ENCODE measurements at places on chromosomes 1 and 21.
A peak's percentile ranks its signal among the peaks of the same experiment; 100 is the strongest.

DNA sequence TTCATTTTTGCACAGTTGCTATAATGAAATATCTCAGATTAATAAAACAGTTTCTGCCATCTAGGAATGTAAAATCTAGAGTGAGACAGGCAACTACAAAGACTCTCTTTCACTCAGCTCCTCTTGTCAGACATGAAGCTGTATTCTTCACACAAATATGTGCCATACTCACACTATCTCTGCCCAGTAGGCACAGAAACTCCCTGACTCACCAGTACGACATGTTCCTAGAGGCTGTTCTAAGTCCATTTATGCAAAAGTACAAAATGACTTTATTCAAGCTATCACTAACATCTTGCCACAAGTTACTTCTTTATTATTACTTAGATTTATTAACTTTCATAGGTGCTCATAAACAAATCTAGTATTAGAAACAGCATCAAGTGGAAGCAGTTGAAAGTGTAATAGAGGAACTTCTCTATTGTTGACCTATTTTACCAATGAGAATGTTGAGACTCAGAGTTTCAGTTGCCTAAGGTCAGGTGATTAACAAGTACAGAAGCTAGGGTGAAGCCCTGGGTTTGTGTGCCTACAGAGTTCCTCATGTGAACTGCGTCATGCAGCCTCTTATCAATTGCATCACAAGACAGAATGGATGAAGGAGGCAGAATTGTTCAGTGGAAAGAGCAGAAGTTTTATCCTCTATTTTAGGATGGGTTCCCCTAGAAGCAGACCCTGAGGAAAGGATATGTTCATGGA lies 98.9 kb downstream of the RGS2 start:
- no peak for DNase-seq

- DNase-seq = no peak
Observed at GRCh38 chr1:152681616-152682015, 4.3 kb upstream of the LCE2B start.

- DNase-seq = no peak
Observed at GRCh38 chr1:55378582-55378981, 163.4 kb upstream of the USP24 start.

- DNase-seq = no peak
Observed at GRCh38 chr1:219928791-219929118, 398 bp upstream of the SLC30A10 start.

GRCh38 chr1:19495799-19496526 lies 10.6 kb upstream of the CAPZB start:
- DNase-seq = no peak

DNA sequence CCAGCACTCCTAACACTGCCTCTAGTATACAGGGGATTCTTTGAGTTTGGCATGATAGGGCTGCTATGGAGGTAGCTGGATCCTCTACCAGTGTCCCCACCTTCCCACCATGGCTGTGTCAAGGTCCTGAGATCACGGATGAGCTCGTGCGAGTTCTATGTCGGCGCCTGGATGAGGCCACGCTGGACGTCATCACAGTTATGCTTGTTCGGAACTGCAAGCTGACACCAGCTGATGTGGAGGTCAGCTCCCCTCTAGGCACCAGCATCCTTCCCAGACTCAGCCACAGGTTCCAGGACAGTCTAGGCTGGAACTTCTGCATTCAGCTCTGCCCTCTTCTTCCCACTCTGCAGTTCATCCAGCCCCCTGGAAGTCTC lies 15.2 kb downstream of the HYI start:
- no peak for DNase-seq

- DNase-seq = no peak
Observed at GRCh38 chr21:39182016-39182415, 1.2 kb downstream of the PSMG1 start.

GRCh38 chr1:167198518-167199133 lies 22.1 kb upstream of the POU2F1 start:
- DNase-seq = no peak

DNA sequence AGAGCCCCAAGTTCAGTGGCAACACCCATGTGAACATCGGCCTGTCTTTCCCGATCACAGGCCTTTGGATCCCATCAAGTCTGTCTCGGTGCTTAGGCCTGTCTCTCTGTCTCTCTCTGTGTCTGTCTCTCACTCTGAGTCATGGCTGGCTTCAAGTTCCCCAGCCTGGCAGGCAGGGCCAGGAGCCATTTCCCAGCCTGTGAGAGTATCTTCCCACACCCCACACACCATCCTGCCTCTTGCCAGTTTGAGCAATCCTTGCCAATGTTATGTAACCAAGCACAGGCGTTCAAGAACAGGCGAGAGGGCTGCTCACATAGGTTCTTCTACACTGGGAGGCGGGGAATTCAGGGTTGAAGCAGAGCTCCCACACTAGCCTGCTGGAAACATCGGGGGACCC lies 70.0 kb upstream of the TMEM51 start:
- DNase-seq = no peak

GRCh38 chr1:152018537-152018936 lies 18.3 kb downstream of the S100A11 start:
- DNase-seq = peak; percentile 16

- no peak for DNase-seq
Observed at GRCh38 chr1:48869116-48869893, 92.6 kb upstream of the BEND5 start.

DNA sequence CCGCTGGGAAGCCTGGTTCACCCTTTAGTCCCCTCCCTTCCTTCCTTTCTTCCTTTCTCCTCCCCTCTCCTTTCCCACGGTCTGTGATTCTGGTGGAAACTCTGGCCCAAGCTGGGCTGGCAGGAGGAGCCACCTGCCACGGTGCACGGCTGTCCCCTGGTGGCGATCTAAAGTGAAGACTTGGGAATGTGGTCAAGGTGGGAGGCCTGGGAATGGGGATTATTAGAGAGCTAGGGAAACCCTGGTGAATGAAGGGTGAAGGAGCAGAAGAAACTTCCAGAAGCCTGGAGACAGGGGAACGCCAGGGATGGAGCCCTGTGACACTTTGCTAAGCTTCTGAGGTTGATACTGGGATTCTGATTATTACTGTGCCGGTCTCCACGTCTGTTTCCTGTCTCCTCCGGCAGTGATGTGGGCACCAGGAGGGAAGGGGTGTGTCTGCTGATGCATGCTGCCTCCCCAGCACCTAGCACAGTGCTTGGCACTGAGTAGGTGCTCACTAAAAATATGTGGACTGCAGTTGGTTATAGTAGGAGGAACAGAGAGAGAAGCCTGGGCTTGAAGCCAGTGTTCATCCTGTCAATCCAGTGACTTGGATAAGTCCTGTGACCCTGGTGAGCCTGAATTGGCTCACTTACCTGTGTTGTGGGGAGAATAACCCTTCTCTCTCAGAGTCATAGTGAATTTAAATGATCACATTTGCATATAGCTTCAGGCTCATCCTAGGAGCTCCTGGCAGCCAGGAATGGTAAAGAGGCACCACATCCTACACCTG lies 71.2 kb upstream of the NBPF3 start:
- peak; percentile 38 for DNase-seq

- DNase-seq = no peak
Observed at GRCh38 chr1:156167536-156167935, 14.2 kb downstream of the SEMA4A start.

DNA sequence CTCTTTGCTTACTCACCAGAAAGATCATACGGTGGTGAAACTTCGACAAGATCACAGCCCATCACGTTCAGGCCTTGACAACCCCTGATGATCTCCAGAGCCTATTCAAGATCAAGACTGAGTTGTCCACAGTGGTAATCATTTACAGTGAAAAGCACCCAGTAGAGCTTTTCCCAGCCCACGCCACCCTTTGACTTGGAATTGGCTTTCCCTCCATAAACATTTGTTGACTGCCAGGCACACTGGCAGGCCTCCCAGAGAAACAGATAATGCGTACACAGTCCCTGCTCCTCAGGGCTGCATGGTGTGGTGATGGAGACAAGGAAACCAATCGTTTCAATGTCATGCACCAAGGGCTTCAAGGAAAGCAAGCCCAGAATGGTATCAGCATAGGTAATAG lies 10.1 kb downstream of the AGMAT start:
- no peak for DNase-seq

- DNase-seq = no peak
Observed at GRCh38 chr21:43727519-43728153, 8.7 kb downstream of the PDXK start.

DNA sequence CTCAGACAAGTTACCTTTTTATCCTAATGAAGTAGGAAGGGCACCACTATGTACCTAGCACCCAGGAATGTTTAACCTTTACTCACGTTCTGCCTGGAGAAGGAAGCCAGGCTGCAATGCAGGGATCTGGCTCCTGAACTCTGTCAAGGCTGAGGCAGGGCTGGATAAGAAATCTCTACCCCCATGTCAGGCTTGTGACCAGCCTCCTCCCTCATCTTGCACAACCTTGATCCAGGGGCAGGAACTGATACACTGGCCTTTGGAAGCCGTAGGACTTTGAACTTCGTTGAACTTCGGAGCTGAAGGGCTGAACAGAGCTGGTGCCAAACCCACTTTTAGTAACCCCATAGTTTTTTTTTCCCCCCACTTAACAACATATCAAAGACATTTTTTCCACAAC lies 8.0 kb upstream of the AKR1A1 start:
- DNase-seq = no peak

- no peak for DNase-seq
Observed at GRCh38 chr21:41902946-41903345, 23.8 kb upstream of the PRDM15 start.

GRCh38 chr1:91499904-91500755 lies 521 bp upstream of the CDC7 start:
- DNase-seq = no peak

DNA sequence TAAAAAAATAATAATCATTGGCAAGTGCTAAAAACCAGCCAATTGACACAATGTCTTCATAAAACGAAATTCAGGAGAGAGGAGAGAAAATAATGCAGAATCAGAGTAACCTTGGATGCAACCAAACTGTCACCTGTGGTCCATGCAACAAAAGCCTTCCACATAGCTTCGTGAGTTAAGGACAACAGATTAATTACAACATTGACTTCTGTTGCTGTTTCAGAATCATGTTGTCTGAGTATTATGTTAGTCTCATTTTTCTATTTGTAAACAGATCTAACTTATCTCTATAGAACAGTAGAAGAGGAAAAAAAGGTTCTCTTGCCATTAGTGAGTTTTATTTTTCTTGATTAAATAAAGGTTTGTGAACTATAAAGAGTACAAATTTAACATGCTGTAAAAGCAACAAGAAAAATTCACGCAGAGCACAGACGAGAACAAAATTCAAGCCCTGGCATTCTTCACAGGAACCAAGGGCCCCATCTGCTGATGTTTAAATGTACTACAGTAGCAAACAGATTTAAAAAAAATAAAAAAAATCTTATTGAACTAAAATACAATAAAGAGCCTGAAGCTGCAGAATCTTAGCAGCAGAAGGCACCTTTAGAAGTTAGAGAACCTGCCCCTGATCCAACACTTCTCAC lies 381.1 kb upstream of the PKN2 start:
- DNase-seq = no peak

DNA sequence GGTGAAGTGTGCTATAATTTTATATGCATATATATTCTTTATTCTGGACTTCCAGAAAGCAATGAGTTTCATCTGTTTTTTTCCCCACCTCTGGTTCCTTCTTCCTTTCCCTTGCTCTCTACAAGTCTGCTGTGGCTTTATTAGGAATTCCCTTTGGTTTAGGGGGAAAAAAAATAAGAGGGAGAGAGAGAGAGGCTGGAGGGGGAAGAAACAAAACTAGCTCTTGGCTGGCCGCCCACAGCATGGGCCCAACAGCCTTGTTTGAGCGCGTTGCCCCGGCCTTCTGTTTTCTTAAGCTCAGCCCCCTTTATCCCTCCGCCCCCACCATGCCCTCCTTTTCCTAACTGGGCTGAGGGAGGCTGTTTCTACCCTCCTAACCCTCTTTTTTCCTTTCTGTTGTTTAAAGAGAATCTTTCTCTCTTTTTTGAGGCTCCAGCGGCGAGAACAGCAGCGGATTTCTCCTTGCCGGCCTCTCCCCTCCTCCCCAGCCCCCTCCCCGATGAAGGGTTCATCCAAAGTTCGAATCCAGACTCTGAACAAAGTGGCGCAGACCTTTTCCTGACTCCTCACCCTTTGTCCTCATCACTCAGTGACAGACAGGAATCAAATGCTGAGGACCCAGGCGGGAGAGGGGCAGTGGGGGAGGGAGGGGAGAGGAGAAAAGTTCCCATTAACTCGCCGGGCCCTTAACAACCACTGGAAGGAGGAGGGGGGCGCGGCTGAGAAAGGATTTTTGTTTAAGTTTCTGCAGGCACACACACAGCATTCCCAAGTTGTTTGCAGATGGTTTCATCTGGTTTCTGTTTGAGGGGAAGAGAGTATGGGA lies 29.7 kb downstream of the PBX1 start:
- DNase-seq = no peak

DNA sequence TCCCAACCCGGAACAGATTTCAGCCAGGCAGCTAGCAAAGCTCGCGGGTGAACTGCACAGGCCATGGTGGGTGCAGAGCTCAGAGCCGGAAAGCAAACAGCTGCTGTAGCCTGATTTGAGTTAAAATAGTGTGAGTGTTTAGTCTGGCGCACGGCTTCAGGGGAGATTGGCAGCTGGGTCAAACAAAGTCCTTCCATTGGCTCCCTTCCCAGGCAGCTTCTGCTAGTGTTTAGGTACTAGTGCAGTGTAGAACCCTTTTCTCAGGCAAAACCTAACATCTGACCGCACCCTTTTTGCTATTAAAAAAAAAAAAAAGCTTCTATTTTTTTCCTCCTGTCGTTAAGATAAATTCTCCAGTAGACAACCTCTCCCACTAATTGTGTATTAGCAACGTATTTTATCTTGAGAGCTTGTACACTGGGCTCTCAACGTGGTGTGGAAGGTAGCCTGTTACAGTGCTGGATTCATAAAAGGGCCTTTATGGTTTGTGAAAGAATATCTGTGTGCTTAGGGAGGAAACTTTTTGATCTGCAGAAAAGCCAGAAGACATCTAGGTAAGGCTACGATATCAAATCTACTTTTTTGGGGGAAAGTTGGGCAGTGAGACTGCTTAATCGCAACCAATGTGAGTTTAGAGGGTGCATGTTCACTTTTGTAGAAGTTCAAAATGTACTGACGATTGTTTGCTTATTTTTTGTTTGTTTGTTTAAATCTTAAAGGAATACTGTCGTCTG lies 689.6 kb downstream of the USP25 start:
- DNase-seq = no peak

- no peak for DNase-seq
Observed at GRCh38 chr1:99264201-99265021, at the start of gene PLPPR4. PLPPR4 (plus strand) TSS chr1:99264492; CDS start chr1:99264594, 102 bp downstream.

Measured in stimulated activated naive CD4-positive, alpha-beta T cell treated with Interleukin-2 at 50 U/mL for 16 hours (primary cell).